HuH-7 (cell line): ENCODE measurements at places on chromosomes 7 and 10.

- no peak for DNase-seq
Measured at GRCh38 chr7:134784251-134785049, 5.0 kb downstream of the CALD1 start.

GRCh38 chr7:116213361-116214130, 3.2 kb downstream of the TES start:
- no peak for DNase-seq

- DNase-seq: no peak
Measured at GRCh38 chr10:49330127-49330665, 31.2 kb downstream of the C10orf71 start.

DNA sequence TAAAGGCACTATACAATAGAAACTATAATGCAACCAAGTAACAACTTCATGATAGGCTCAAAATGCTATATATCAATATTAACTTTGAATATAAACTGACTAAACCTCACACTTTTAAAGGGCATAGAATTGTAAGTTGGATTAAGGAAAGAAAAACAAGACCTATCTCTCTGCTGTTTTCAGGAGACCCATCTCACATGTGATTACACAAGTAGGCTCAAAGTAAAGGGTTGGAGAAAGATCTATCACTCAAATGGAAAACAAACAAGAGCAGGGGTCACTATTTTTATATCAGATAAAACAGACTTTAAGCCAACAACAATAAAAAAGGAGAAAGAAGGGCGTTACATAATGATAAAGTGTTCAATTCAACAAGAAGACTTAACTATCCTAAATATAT, 155.5 kb downstream of the CDK14 start:
- DNase-seq: no peak

DNA sequence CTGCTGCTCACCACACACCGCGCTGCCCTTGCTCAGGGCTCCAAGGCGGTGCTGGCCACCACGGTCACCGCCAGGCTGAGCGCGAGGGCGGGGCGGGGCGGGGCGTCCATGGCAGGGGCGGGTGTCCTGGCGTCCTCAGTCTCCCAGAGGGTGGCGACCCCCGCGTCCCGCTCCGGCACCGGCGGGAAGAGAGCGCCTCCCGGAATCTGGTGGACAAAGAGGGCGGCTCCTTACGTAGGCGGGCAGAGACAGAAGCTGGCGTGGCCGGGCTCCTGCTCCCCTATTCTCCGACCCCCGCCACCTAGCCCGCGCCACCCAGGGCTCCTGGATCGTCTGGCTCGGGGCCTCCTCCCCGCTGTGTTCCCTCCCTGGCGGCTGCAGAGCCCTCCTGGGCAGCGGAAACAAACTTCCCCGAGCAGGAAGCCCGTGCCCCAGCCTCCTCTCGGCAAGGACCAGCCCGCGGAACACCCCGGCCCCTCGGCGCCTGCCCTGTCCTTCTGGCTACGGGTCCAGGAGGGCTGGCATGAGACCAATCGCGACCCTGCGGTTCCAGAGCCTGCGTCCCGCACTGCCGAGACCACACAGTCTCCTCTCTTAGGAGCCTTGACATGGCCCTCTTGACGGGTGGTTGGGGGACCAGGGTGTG, 133.8 kb upstream of the ZNF92 start:
- DNase-seq: peak; percentile 82

DNA sequence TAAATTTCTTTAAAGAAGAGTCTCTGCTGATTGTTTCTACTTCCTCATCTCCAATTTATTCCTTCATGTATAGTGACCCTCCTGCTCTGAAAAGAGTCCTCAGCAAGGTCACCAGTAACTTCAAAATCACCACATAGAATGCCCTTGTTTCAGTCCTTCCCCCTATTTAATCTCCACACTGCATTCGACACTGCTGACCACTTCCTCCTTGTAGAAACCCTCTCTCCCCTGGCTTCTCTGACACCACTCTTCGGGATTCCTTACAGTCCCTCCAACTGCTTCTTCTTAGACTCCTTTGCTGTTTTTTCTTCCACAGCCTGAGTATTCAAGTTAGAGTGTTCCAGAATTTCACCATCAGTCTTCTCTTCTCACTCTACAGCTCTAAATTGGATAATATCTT, 89.5 kb downstream of the VPS41 start:
- no peak for DNase-seq

- DNase-seq: no peak
Measured at GRCh38 chr10:131495224-131495623, 183.7 kb upstream of the TCERG1L start.

- DNase-seq: peak; percentile 88
Measured at GRCh38 chr7:8433477-8434289, at the start of gene NXPH1. NXPH1 (plus strand) TSS chr7:8433609.

- no peak for DNase-seq
Measured at GRCh38 chr10:24904824-24905223, 47.6 kb downstream of the PRTFDC1 start.

DNA sequence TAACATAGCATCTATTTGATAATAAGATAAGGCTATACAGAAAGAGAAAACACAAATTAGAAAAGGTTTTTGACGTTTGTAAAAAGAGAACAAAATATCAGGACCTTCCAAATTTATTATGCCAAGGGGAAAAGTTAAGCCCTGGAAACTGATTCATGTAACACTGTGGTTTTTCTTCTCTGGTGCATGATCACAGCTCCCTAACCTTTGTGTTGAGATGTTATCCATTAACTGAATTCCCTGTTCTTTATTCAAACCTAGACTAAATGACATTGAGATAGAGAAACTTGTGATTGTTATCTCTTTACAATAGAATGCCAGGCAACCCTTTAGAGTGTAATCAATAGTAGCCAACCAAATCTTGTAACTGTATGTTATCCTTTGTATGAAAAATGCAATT, 141.5 kb upstream of the NRG3 start:
- no peak for DNase-seq

DNA sequence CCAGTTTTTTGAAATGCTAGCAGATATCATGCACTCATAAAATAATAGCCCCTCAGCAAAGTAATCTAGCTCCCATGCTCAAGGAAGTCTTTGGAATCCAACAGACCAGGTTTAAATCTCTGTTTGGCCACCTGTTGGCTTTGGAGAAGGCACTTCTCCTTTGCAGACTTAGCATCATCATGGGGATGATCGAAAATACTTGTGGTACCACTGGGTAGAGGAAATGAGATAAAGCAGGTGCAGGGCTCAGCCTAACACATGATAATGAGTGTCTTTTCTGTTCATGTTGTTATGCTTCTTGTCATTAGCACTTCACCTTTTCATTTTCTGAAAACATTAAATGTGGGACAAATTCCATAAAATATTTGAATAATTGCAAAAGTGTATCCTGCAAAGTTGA, 67.4 kb downstream of the LRRC18 start:
- DNase-seq: no peak

GRCh38 chr10:110780704-110781103, 91.0 kb upstream of the PDCD4 start:
- DNase-seq: no peak

DNA sequence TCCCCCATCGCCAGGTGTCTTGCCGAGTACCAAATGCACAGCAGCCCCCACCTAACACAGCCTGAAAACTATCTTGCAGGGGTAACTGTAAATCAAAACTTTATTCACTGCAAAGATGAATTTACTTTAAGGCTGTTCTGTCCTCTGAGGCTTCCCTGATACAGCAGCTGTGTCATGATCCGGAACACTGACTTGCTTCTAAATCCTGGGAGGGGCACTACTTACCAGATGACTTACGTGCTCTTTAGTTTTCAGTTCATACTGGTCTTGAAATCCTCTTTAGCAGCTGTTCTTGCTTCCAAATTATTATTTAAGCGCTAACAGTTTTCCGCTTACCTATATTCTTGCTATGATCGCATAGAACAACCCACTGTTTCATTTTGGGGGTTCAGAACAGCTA, 4.9 kb downstream of the DYNC1I1 start:
- DNase-seq: no peak

GRCh38 chr10:105840288-105840770, 1199.2 kb downstream of the SORCS3 start:
- DNase-seq: no peak

DNA sequence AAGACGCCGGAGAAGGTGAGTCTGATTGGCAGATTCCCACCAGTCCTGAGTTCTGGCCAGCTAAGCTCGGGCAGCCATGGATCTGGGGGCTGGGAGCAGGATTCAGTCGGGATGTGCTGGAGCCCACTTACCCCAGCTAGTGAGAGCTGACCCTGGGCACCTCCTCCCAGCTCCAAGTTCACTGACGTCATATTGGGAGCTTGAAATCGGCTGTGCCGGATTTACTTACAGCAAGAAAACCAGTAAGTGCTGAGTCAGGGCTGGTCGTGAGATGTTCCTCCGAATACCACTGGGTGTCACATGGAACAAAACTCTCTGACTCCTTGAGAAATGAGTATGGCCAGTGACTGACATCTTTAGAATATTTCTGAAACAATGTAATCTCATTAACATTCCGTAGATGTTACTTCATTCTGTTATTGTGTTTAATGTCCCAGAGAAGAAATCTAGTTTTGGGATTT, 621.2 kb downstream of the SDK1 start:
- DNase-seq: peak; percentile 19

DNA sequence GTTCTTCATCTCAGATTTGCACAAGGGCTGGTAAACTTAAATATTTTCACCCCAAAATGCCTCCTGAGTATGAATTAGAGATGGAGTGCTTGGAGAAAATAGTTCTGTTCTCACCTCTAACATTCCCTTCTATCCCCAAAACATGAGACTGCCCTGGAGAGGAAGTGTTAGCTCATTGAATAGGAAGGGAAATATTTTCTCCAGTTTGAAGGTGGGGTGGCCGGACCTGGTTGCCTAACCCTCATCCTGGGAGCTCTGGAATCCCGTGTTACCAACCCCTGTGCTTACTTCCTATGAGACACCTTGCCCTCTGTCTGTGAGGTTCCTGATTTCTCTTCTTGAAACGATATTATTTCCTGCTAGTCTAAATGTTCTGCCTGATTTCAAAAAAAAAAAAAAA, 779 bp downstream of the IFIT2 start:
- DNase-seq: no peak

DNA sequence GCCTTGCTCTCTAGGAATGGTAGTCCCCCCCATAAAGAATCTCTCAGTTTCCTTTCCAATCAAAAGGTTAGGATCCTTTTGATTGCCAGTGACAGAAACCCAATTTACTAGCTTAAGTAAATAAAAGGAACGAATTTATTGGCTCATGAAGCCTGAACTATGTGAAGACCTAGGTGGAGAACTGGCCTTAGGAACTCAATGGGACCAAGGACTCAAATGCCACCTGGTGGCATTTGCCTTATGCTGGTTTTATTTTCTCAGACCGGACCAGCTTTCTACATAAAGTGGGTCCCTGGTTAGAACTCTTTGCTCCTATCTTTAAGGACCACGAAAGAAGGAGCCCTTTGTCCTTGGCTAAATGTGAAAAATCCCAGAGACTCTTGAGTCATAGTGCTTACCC, 25.4 kb downstream of the CFTR start:
- DNase-seq: no peak

DNA sequence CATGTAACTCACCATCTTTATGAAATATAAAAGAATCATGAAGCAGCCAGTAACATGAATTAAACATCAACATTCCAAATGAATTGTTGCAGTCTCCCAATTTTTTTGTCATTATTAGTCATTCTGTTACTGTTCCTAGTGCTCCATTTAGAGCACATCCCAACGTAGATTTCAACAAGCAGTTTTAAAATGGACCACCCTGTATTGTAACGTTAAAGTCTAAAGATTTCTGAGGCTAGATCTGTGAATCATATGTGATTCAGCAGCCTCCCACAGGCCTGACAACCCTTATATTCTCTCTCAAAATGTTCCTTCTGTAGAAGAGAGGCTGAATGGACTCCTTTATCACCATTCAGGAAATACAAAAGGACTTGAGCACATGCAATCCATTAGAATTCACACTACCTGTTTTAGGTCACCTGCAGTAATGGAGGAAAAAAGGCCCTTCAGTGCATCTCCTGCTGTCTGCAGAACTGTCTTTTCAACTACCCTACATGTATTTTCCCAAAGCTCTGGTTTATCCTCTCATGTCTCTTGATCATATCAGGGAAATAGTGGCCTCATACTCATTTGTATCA, 81.4 kb downstream of the CACNA2D1 start:
- DNase-seq: no peak

DNA sequence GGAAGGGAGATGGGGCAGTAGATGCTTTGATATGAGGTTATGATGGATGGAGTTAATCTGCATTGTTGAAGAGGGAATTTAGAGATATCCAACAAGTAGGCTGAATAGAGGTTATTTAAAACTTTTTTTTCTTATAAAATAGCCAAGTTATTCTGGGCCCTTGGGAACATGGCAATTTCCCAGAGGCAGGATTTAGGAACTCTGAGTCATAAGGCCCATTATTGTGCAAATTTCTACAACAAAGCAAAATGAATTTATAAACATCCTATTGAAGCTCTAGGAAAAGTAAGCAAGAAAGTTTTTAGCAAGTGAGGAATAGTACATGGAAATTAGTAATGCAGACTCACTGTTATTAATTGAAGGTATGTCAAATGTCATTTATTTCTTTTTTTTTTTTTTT, 160.9 kb upstream of the NPY start:
- no peak for DNase-seq

- DNase-seq: no peak
Measured at GRCh38 chr7:91251877-91252276, 12.4 kb upstream of the FZD1 start.

DNA sequence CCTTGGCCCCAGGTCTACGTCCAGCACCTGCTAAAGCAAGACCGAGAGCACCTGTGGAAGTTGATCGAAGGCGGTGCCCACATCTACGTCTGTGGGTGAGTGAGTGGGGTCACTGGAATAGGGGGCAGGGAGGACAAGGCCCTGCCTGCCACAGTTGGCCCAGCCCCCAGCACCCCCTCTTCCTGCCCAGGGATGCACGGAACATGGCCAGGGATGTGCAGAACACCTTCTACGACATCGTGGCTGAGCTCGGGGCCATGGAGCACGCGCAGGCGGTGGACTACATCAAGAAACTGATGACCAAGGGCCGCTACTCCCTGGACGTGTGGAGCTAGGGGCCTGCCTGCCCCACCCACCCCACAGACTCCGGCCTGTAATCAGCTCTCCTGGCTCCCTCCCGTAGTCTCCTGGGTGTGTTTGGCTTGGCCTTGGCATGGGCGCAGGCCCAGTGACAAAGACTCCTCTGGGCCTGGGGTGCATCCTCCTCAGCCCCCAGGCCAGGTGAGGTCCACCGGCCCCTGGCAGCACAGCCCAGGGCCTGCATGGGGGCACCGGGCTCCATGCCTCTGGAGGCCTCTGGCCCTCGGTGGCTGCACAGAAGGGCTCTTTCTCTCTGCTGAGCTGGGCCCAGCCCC, 8.1 kb downstream of the TMEM120A start:
- no peak for DNase-seq

- DNase-seq: no peak
Measured at GRCh38 chr7:75985009-75985517, 9.3 kb downstream of the TMEM120A start.
